ENCODE measurements at places on chromosomes 11 and 22.

GRCh38 chr22:37449331-37450001, 22.2 kb upstream of the ELFN2 start:
- DNase-seq = no peak

GRCh38 chr11:110003426-110003825, 89.8 kb upstream of the ZC3H12C start:
- no peak for DNase-seq

- DNase-seq = no peak
Measured at GRCh38 chr11:45828996-45829395, 18.3 kb upstream of the CRY2 start.

DNA sequence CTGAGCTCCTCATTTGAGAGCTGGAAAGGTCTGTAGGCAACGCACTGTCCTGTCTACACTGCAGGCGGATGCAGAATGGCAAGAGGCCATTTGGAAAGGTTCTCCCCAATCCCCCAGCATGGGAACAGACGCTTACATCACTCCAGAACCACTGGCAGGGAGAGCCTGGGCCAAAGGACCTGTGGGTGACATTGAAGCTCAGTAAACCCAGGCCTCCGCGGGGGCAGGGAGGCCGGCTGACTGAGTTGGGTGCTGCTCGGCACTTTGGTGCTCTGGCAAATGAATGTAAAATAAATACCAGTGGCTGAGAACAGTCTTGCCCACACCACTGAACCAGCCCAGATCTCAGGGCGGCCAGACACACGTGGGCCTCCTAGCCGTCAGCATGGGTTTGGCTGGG, 22.4 kb downstream of the TOM1 start:
- no peak for DNase-seq

- no peak for DNase-seq
Measured at GRCh38 chr11:18394928-18395734, 768 bp downstream of the LDHA start.

- no peak for DNase-seq
Measured at GRCh38 chr11:102926517-102926916, 29.0 kb downstream of the MMP13 start.

- no peak for DNase-seq
Measured at GRCh38 chr11:3886985-3887384, 31.5 kb downstream of the STIM1 start.

DNA sequence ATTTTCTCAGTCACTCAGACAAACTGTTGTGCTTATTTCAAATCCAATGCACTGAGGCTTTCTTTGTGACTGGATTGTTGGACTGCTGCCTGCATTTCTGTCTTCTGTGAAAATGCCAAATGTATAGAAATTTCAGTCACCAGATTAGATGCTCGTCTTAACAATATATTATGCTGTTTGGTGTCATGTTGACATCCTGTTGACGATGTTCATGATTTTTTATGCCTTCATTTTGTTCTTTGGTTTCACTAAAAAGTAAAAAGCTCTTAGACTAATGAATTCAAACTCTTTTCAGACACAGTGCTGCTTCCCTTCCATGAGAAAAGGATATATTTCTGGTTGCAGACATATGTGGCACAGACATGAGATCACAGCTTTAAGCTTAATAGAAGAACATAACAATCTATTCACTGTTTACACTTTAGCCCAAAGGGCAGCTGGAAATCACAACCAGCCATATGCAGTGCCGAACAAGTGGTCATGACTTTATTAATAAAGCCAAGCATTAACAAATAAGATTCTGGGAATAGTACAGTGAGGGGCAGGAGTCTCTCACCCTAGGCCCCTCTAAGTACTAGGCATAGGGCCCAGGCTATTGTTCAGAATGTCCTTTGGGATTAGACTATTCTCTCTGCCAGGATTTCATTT, 9.4 kb upstream of the SOX6 start:
- DNase-seq = peak; percentile 94

DNA sequence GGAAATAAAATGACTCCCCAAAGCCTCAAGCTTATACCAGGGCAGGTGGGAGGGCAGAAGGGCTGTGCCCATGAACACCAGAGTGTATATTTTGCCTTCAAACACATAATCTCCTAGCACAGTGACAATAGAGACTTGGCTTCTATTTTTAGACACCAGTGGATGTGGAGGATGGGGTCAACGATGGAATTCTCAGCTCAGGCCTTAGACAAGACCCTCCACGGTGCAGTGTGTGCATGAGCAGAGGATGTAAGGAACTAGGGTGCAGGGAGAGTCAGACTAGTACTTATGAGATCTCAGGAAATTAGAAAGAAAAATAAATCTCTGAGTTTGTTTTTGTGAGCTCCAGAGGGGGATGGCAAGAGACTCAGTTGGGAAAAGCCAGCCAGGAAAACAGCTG, 113.6 kb upstream of the CADM1 start:
- DNase-seq = no peak

DNA sequence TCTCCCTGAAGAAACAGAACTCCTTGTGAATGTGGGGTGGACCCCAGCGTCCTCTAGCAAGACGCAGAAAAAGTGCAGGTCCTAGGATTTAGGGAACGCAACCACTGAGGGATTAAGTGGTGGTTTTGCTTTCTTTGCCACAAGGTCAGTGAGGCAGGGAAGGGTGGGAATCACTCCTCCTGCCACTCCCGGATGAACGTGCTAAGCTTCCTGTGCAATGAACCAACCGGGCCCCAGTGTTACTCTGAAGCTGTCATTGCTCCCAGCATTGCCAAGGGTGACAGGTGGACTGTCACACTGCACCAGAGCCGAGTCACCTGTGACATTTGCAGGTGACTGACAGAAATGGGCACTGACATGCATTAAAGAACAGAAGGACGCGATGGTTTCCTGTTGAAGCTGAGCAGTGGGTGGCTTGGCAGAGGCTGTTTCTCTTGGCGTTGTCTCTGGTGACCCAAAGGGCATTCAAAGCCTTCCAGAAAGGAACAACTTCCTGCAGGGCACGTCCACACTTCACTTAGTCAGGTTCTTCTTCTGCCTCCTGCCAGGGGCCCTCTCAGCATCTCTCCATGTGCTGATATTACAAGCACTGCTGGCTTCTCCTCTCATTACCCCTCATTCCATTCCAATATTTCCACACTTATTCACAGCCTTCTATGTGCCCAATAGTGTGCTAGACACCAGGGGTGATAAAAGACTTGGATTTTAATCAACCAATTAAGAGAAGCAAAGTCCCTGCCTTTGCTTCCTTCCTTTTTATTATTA, 9.7 kb downstream of the KIRREL3 start:
- no peak for DNase-seq

DNA sequence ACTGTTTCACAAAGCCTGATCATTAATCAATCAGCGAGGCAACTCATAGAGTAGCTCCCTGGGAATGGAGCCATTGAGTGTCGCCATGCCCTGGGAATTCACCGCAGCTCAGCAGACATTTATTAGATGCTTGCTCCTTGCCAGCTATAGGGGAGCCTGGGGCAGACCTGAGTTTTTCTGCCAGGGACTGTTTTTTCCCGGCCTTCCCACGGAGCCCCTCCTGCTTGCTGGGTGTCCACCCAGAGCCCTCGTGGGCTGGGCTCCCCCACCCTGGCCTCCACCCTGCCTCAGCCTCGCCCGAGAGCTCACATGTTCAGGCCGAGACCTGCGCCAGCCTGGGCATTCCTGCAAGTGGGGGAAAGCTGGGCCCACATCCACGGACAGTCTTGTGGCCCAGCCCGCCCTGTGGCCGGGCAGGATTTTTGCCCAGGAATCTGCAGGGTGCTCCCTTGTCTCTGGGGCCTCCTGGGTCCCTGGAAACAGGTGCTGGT, 64.9 kb downstream of the SMIM38 start:
- DNase-seq = no peak

- DNase-seq = no peak
Measured at GRCh38 chr11:130068546-130068985, 1.1 kb upstream of the APLP2 start.

DNA sequence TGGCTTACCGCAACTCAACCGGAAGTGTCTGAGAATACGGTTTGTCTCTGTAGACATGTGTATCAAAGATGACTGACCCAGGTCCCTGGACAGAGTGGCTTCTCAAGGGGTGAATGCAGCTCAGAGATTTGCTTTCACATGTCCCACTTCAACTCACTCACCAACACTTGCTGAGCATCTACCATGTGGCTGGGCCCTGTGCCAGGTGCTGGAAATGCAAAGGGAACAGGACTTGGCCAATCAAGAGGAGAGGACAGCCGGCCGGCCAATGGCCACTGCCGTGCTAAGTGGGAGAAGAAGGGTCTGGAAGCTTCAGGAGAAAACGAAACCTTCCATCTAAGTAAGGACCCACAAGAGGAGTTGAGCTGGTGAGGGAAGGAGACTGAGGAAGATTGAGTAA, 151.3 kb downstream of the CEP164 start:
- no peak for DNase-seq

DNA sequence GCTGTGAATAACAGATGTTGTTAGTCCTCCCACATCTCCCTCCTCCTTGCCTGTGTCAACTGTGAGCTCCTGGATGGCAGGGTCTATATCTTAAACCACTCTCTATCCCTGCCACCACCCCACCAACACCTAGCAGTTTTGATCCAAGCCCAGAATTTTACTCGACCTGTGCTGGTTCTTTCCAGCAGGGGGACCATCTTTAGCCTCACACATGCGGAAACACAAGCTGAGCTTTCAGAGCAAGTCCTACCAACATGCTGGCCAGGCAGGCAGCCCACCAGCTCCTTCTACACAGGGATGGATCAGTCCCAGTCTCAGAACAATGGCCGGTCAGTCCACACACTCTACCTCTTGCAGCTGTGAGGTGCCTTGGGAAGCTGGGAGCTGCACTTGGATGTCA, 231.5 kb downstream of the NXPE2 start:
- no peak for DNase-seq

DNA sequence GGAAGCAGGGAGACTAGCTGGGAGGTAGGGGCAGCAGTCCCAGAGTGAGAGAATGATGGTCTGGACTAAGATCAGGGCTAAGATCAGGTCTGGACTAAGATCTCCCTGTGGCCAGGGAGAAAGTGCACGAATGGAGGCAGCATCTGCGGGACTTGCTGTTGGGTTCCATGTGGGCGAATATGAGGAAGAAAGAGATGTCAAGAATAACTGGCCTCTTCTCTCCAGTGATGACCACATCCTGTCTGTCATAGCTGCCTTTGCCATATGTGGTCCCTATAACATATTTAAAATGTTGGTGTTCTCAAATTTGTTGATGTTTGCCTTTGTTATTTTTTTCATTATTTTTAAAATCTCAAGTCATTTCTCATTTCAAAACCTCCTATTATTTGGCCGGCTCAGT, 27.4 kb upstream of the CXCR5 start:
- no peak for DNase-seq

Measured in NCI-H1092 (cell line).